Stimulated activated CD8-positive, alpha-beta memory T cell treated with anti-CD3 and anti-CD28 coated beads, Interleukin-7, amount 100 ng/mL, for 1 hour (primary cell): ENCODE measurements at places on chromosomes 5 and 9.

DNA sequence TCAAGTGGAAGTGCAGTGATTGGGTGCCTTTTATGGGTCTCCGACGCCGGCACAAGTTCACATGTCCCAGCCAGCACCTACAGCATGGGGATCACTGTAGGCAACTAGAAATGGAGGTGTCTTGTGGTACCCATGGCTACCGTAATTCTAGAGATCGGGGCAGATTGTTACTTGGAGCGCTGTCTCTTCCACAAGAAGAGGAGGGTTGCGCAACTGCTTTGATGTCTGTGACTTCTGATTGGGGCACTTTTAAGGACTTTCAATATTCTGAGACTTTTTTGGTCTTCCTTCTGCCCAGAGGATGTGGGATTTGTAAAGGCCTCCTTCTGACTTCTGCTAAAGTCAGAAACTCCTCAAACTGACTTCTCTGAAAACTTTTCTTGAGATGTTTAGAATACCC lies 41.9 kb downstream of the GLRX start:
- DNase-seq = no peak

DNA sequence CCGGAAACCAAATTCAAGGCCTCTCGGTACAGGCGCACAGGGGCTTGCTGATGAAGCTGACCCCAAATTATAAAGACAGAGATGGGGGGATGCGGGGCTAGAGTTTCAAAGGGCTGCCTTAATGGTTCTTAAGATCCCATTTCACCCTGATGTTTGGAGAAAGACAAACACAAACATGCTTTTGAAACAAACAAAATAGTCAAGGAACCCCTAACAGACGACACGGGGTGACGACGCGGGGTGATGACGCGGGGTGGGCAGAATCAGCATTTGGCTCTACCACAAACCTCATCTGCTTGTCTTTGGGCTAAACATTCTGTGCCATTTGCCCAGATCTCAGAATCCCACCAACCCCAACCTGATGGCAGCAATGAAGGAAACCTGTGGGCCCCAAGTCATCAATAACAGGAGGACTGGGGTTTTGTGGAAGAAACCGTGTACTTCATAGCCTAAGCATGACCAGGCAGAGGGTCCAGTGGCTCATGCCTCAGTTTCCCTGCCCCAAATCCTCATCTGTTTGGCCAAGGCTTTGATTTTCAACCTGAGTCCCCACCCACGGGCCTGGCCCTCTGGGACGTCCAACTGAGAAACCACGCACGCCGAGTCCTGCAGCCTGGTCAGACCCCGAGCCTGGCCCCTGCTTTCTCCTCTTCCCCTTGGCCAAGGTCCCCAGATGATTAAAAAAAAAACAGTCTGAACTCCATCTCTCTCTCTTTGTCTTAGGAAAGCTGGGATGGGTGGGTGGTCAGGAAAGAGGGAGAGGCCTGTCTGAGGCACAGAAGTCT lies 148.5 kb downstream of the COL23A1 start:
- DNase-seq = no peak

GRCh38 chr9:126119731-126120130 lies 206.9 kb upstream of the MVB12B start:
- DNase-seq = no peak

- no peak for DNase-seq
Measured at GRCh38 chr9:35566417-35566816, 38.6 kb upstream of the TESK1 start.

- no peak for DNase-seq
Measured at GRCh38 chr9:26263478-26263877, 585.2 kb upstream of the TUSC1 start.

- no peak for DNase-seq
Measured at GRCh38 chr5:83265318-83265717, 188.0 kb downstream of the XRCC4 start.

DNA sequence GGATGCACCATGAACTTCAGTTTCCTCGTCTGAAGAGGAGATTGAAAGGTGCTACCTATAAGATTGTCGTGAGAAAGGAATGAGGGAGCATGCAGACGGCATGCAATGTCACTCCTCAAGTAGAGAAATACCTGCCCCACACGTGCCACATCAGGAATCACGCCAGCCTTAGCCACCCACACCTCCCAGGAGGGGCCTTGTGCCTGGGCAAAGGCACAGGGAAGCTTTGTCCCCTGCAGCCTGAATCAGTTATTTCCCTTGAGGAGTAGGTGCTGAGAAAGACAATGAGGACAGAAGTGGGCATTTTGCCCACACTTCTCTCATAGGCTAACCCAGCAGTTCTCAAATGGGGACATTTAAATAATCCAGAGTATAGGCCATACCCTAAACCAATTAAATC lies 31.0 kb downstream of the FSTL4 start:
- DNase-seq = no peak

DNA sequence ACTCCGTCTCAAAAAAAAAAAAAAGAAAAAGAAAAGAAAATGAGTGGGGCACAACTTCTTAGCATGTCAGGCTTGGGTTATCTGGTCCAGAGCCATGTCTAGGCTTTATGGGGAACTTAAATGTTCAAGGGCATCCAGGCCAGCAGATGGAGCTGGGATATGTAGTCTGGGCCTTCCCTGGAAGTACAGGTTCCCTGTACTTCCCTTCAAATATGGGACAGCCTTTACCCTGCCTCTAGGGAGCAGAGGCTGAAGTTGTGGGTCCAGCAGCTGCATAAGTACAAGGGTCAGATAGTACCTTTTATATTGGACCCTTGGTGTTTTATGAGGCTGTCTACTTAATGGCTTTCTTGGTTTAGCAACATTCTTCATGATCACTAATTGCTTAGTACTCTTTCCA lies 42.1 kb downstream of the FAF2 start:
- DNase-seq = no peak

DNA sequence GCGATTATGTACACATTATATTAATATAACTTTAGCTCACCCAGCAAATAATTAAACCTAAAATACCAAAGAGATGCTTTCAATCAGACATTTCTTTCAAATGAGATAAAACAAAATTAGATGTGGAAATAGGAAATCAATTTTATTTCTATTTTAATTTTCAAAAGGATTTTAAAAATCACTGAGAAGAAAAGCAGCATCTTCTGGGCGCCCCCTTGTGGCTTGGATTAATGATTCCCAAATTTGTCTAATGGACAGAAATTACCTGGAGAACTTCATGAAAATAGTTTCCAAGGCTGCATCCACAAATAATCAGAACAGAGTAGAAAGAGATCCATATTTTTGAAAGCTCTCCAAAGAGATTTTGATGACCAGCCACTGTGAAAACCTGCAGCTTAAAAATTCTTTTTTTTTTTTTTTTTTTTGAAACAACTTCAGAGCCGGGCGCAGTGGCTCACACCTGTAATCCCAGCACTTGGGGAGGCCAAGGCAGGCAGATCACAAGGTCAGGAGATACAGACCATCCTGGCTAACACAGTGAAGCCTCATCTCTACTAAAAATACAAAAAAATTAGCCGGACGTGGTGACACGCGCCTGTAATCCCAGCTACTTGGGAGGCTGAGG lies 50.9 kb upstream of the CEMIP2 start:
- DNase-seq = peak; percentile 14

- no peak for DNase-seq
Measured at GRCh38 chr9:36389590-36389989, 10.5 kb downstream of the RNF38 start.

- DNase-seq = no peak
Measured at GRCh38 chr9:88800329-88800682, 191.0 kb upstream of the S1PR3 start.

DNA sequence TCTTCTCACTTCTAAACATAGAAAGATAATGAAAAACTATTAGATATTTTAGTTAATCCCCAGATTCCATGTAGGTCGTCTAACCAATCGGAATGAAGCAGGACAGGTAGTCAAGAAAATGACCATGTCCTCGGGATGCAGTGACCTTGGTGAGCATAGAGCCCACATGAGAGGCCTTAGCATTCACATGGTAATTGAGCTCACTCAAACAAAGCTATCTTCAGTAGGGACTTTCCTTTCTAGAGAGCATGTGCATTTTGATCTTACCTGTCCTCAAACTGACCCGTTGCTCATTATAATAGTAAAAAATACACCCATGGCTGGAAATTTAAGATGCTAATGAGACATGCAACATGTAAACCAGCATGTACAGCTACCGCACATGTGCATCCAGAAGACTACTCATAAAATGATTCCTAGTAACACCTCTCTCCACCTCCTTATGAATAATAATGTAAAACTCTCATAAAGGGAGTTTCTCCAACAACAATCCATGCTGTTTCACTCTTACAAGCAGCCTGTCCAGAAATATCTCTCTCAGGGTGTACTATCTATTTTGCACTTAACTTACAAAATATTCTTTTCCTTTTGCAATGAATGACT lies 274.0 kb upstream of the CDH9 start:
- DNase-seq = no peak

GRCh38 chr5:142782976-142783530 lies 12.9 kb downstream of the ARHGAP26 start:
- no peak for DNase-seq

DNA sequence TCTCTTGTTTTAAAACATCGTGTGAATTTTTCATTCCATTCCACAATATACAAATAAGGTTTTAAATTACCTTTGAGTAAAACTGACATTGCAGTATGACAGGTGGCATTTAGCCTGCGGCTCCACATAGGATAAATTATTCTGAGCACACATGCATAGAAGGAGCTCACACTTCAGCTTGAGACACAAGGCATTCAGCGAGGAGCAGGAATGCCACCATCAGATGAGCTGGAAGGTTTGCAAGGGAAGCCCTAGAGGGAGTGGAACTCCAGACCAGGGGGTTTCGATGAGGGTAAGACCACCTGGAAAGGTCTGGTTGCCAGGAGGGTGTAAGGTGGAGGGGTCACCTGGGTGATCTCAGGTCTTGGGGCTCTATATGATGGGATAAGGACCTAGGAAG lies 259.0 kb upstream of the ADRA1B start:
- no peak for DNase-seq

DNA sequence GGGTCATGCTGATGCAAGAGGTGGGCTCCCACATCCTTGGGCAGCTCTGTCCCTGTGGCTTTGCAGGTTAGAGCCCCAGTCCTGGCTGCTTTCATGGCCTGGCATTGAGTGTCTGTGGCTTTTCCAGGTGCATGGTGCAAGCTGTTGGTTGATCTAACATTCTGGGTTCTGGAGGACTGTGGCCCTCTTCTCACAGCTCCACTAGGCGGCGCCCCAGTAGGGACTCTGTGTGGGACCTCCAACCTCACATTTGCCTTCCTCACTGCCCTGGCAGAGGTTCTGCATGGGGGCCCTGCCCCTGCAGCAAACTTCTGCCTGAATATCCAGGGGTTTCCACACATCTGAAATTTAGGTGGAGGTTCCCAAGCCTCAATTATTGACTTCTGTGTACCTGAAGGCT lies 150.1 kb downstream of the NNT start:
- DNase-seq = no peak

DNA sequence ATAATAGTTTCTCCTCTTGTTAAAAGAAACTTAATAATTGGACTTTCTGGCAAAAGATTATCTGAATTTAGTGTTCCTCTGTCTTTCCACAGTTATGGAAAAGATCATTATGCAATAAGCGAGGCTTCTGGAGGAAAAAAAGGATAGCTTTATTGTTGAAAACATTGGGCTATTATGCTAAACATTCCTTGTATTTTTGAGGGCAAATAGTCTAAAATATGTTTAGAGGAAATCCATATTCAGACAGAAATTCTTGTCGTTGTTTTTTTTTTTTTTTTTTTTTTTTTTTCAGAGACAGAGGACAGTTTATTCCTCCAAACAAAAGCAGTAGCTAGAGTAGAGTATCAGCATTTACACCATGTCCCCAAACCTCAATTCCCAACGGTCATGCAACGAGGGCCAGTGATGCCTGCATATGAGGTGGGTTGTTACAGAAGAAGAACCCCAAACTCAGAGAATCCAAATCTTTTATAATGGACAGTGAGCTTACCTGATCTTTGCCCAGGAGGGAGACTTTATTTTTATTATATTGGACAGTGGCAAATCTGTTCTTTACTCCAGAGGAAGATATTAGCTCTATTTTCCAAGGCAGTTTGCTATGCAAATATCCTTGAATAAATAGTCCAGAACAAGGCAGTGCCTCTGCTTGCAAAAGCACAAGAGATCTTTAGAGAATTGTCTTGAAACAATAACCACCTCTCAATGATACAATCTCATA lies 48.4 kb upstream of the CDK5RAP2 start:
- DNase-seq = no peak

- no peak for DNase-seq
Measured at GRCh38 chr5:82676661-82677060, 398.5 kb upstream of the RPS23 start.

GRCh38 chr5:145775411-145775810 lies 59.7 kb downstream of the PRELID2 start:
- DNase-seq = no peak

DNA sequence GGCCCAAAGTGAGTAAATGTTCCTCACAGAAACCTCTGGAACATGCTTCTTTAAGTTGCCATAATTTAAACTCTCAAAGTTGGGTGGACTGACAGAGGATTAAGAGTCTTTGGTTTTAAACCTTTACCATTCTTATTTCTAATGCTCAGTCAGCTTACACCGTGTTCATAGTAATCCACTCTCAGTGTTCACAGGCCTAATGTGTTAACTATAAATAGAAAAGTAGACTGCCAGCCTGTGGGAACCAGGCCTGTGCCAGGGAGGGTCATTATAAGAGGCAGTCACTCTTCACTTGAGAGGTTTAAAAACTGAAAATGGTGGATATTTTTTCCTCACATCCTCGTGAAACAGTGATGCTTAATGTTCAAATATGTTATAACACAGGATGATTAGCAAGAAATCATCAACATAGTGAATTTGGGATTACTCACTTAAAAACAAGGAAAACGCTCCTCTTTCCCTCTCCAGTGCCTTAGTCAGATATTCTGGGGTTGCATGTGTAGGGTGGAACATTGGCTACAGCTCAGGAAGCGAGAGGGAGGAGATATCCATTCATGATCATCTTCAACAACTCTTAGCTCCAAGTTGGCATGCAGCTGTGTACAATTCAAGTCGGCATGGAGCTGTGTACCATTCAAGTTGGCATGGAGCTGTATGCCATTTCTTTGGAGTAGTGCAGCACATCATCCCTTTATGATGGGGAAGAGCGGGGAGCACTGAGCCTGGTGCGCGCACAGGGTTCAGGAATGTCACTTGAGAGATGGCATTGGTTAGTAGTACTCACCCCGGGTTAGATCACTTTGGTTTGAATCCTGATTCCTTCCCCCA lies 65.8 kb downstream of the KIAA1958 start:
- no peak for DNase-seq

- no peak for DNase-seq
Measured at GRCh38 chr5:140214831-140215230, 39.8 kb downstream of the CYSTM1 start.

- DNase-seq = no peak
Measured at GRCh38 chr5:73550016-73550415, 15.4 kb downstream of the ANKRA2 start.

DNA sequence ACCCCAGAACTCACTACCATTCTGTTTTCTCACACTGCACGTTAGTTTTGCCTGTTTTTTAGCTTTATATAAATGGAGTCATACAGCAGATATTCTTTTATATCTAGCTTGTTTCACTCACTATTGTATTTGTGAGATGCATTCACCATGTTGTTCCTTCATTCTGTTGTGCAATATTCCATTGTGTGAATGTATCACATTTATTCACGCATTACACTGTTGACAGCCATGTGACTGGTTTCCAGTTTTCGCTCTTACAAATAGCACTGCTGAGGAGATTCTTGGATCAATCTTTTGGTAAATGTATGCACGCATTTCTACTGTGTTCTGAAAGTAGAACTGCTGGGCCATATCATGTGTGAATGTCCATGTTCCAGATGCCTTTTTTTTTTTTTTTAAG lies 6.4 kb upstream of the SNX30 start:
- no peak for DNase-seq

- DNase-seq = no peak
Measured at GRCh38 chr5:151880324-151880723, 44.3 kb downstream of the GLRA1 start.

GRCh38 chr5:74303578-74303977 lies 336.9 kb downstream of the ENC1 start:
- no peak for DNase-seq
